ENCODE measurements at places on chromosomes 16 and 17.

- DNase-seq = no peak
These were observed 7.4 kb upstream of the PPP1R9B start for GRCh38 chr17:50157891-50158290.

DNA sequence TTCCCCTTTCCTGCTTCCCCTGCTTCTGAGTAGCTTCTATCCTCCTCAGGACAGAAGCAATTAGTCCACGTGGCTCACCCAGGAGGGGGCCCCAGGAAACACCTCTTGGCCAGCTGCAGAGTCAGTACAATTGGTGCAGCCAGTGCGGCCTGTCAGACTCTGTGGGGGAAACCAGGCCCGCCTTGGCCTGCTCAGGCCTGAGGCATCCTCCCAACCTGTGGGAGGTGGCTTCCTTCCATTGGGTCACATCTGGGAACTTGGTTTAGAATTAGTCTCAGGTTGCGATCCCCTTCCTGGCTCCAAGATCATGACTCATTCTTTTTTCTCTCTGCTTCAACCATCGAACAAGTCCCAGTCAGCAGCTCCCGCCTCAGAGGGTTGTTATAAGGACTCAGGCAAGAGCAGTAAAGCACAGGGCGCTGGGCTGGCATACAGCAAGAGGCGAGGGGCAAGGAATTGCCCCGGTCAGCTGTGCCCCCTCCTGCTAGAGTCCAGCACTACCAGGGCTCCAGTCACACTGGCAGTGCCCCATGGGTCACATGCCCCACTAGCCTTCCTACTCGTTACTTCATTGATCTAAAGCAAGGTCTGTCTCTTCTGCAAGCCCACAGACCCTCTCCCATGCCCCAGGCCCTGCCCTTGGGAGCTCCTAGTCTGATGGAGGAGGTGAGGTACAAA lies 8.1 kb upstream of the EPX start:
- no peak for DNase-seq

- DNase-seq = no peak
These were observed 20.9 kb downstream of the ABCA3 start for GRCh38 chr16:2319606-2320005.

DNA sequence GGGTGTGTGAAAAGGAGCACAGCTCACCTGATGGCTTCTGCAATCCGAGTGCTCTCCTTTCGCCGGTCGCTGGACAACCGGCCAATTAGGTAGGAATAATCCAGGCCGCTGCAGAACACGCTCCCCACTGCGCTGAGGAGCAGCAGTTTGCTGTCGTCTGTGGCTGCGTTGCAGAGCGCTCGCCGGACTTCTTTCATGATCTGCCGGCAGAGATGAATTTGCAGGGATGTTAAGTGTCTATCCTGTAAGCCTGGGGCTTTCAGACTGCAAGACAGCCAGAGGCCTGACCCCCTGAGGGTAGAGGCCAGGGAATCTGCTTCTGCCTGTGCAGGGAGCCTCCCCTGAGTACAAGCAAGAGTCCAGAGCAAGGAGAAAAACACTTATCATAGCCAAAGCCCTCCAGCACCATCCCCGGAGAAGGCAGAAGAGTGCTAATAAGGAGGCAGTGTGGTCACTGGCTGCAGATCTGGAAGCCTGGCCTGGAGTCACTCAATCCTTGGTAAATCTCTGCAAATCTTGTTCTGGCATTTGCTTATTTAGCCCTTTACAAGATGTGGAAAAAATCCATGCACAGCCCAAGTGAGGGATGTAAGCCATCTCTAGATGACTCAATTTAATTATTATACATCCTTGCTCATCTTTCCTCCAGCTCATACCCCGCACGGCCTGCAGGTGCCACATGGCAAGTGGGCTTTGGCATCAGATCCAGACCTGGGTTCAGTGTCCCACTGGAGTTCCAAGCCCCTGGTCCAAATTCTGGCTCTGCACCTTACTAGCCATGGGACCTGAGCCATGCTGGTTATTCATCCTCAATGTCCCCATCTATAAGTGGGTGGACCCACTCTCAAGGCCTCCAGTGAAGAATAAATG lies 80.2 kb downstream of the DYNLRB2 start:
- peak; percentile 14 for DNase-seq

- no peak for DNase-seq
These were observed 85.2 kb downstream of the GLG1 start for GRCh38 chr16:74521691-74522090.

DNA sequence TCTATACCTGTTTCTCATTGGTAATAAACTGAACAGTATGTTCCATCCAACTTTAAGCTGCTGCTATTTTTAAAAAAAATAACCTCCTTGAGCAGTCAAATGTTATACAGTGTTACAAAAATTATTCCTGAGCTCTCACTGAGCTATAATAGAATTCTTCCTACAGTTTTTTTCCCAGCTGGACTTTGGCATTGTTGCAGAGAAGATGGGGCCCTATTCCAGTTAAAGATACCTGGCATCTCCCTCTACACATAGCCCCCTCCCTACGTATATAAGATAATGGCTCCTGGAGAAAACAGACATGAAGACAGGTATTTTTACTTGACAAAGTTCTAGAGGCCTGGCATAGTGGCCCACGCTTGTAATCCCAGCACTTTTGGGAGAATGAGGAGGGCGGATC lies 1.6 kb upstream of the COX6A2 start:
- DNase-seq = no peak

- no peak for DNase-seq
These were observed 7.1 kb downstream of the RAP1GAP2 start for GRCh38 chr17:2803386-2803785.

DNA sequence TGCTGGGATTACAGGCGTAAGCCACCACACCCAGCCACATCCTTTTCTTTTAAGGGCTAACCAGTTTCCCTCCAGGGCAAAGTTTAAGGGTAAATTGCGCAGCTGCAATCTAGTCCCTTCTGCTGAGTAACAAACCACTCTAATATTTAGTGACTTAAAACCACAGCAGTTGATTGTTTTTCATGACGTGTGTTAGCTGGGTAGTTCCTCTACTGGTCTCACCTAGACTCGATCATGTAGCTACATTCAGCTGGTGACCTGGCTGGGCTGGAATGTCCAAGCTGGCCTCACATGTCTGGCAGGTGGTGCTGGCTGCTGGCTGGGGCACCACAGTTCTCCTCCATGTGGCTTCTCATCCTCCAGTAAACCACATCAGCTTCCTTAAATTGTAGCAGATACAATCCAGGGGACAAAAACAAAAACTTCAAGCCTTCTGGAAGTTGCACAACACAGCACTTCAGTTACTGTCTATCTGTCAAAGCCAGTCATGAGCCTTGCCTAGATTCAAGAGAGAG lies 75.5 kb downstream of the GPRC5B start:
- no peak for DNase-seq

- peak; percentile 77 for DNase-seq
These were observed 35.8 kb upstream of the BCAS3 start for GRCh38 chr17:60641810-60642220.

GRCh38 chr16:66520406-66521170 lies 29.3 kb downstream of the TK2 start:
- DNase-seq = no peak

GRCh38 chr17:50737118-50737698 lies 17.8 kb downstream of the LUC7L3 start:
- no peak for DNase-seq

DNA sequence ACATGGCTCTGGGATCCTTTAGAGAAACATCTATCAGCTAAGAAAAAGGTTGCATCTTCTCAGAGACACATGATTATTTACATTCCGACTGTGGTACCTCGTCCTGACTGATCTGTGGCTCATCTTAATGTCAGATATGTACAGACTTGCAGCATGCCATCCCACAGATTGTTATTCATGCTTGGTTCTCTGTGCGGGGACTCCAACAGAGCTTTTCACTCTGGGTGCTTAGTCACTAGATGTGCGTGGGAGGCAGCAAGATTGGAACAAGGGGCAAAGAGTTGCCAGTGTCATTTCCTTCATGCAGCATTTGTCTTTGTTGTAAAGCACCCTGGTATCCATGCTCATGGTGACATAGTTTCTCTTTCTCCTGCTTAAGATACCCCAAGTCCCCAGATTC lies 179.1 kb upstream of the CACNG5 start:
- no peak for DNase-seq

DNA sequence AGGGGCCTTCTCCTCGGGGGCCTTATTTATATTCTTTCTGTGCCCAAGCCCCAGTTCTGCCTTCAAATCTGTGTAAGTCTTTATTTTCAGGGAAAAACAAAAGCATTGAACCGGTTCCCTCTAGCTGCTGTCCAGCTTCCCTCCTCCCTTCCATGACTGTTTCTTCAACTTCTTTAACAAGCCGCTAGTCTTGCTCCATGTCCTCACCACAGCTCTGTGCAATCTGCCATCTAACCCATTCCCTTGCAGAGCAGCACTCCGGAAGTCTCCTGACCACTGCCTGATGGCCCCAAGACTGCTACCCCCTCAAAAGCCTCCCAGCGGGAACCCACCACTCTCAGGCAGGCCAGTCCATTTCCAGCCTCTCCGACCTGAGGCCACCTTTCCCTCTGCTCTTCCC lies 16.9 kb downstream of the EMC8 start:
- DNase-seq = no peak

- no peak for DNase-seq
These were observed 206.1 kb downstream of the HAPSTR1 start for GRCh38 chr16:9297437-9298113.

GRCh38 chr16:4689864-4690704 lies 3.3 kb upstream of the NUDT16L1 start:
- no peak for DNase-seq

DNA sequence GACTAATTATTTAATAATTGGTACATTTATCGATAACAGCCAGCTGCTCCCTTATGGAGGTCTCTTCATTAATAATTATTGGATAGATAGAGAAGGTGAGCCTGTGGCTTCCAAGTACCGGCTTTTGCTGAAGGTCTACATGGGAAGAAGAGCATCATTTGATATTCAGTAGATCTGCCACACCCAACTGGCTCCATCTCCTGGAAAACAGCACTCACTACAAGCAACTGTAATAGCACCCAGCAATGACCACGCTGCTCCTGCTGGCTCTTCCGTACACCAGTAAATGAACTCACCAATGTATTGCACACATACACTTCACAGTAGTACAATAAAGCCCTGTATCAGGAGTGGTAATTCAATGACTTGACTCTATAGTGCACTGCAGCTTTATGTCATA lies 19.5 kb downstream of the MARVELD3 start:
- DNase-seq = peak; percentile 53

DNA sequence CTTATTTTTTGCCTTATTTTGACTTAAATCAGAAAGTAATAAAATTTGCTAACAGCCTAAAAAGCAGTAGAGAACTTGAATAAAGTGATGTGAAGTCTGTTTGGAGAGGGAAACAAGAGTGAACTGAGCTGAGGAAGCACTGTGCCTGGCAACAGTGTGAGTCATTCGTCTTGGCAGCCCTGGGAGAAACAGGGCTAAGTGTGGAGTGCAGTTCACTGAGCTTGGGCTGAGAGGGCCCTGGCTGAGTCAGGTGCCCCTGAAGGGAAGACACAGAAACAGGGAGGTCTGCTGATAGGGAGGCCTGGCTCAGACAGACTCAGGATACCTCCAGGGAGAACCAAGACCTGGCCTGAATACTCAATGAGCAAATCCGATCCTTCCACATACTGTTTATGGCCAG lies 132.1 kb downstream of the HS3ST4 start:
- DNase-seq = no peak

DNA sequence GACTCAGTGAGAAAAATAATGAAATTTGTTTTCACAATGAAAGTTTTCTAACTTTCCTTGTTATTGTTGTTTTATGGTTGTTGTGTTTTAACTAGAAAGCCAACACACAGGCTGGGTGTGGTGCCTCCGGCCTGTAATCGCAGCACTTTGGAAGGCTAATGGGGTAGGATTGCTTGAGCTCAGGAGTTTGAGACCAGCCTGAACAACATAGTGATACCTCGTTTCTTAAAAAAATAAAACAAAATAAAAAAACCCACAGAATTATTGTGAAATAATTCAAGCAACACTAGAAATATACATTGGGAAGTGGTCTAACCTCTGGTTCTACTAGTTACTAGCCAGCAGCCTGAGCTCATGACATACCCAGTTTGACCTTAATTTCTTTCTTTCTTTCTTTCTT lies 630 bp downstream of the MILR1 start:
- no peak for DNase-seq

- peak; percentile 48 for DNase-seq
These were observed 9.2 kb upstream of the CD300A start for GRCh38 chr17:74457146-74457819.

DNA sequence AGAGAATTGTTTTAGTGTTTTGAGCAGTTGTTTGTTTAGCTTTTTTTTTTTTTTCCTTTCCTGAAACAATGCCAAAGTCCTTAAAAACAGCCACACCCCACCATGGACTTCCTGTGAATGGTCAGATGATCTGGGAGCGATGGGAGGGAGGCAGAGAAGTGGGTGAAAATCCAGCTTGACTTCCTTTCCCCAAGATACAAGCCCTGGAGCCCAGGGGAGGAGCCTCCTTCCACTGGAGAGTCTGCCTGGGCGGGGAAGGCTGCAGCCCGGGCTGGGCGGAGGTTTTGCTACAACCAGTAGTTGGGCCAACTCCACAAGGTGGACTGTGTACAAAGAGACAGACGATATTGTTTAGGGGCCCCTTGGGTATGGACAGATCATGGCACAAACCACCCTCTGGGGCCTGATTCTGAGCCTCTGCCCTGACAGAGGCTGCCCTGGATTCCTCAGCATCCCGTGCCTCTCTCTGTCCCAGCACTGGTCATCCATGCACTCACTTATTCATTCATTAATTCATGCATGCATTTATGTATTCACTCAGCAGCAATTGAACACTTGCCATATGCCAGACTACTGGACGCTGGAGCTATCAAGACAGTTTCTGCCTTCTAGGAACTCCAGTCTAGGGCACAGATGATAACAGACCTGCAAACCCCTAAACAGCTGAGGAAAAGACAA lies 29.8 kb downstream of the WSB1 start:
- peak; percentile 3 for DNase-seq

DNA sequence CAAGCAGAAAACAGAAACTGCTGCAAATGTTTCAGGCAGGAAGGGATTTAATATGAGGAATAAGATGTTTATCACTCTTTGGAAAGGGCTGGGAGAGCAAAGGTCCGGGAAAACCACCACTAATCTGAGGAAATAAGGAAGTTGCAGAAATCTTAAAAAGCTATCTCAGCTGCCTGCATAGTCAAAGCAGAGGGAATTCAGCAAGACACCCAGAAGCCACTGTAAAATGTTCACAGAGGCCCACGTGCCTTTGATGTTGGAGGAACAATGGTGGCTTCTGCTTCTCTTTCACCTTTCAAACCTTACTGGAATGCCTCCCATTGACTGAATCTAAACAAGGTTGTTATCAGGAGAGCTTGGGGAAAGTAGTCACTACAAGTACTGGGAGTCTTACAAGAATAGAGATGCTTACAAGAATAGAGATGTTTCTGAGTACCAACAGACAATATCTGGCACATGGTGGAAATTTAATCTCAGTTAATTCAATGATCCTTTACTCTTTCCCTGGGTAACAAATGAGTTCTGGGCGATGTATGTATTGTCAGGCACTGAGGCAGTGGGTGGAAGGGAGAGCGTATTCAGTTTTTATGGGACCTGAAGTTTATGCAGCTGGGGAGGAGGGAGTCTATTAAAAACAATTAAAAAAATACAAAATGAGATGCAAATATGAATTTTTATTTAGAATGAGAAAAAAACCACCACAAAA lies 56.1 kb upstream of the MED13 start:
- no peak for DNase-seq

- no peak for DNase-seq
These were observed 16.9 kb downstream of the KIFC3 start for GRCh38 chr16:57785385-57785784.
